ENCODE measurements at places on chromosomes 2 and 18. TPM values are rescaled to one million over a fixed set of nuclear protein-coding genes. Genes with fewer than 3 reads are reported as not detected.

Gene ZNF396
- 4.6 TPM for total RNA-seq

Gene NRBP1
- 57.8 TPM for total RNA-seq

DNA sequence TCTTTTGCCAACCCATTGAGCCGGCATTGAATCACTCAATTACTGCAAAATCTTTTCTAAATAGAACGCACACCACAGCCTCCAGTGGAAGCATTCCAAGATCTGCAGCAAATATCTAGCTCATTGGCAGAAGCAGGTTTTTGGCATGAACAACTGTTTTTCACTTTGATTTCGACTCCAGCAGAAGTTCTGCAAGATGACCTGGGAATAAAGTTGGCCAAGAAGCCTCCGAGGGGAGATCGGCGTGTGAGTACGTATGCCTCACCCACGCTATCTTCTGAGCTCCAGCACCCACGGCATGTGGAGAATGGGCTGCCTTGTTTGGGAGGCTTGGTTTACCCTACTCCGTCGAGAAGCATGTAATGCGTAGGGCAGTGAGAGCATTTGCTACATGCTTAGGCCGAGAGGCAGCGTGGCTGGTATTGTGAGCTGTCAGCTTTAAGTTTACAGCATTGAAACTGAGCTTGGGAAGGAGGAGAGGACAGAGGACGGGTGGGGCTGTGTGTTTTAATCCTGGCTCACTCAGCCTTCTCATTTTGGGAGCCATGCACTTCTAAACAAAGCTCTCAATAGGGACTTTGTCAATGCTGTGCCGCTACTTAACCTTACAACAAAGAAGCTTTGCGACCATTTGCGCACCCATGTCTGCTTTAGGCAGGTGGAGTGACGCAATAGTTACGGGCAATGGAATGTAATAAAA, 10.5 kb downstream of the PCARE start:
- no peaks in the 10 kb centered on the region for H3K27me3 ChIP-seq
- H3K4me3 ChIP-seq: no peak overlapping the region
- DNase-seq: no peak
- no peak overlapping the region for H3K27ac ChIP-seq

GRCh38 chr18:37491526-37491925, 74.1 kb downstream of the CELF4 start:
- peaks cover 30% of the 10 kb centered on the region for H3K27me3 ChIP-seq
- H3K4me3 ChIP-seq: no peak overlapping the region
- H3K36me3 ChIP-seq: no peaks in the 10 kb centered on the region

GRCh38 chr18:50002781-50003180, 189.4 kb upstream of the ACAA2 start:
- H3K4me3 ChIP-seq: no peak overlapping the region
- no peaks in the 10 kb centered on the region for H3K4me1 ChIP-seq
- no peaks in the 10 kb centered on the region for H3K36me3 ChIP-seq
- no peak overlapping the region for H3K27ac ChIP-seq

DNA sequence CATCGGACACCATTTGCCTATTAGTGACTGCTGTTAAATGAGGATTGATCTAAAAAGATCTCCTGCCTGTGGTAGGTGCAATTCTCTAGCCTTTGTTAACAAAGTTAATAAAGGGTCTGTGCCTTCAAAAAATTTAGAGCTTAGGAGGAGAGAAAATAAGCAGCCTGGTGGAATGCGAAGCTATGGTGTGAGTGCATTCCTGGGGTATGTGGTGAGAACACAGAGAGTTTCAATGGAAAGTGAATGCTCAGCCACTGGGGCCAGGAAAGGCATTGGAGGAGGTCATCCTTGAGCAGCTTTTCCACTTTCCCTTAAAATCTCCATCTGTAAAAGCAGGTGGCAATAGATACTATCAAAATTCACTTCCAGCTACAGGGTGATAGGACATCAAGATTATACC, 331.2 kb upstream of the LRATD1 start:
- DNase-seq: no peak
- no peak overlapping the region for H3K27ac ChIP-seq
- no peaks in the 10 kb centered on the region for H3K27me3 ChIP-seq
- H3K4me3 ChIP-seq: no peak overlapping the region
- H3K4me1 ChIP-seq: no peaks in the 10 kb centered on the region

Gene HYCC2
- total RNA-seq: 68.9 TPM

GRCh38 chr2:190277234-190278112, 42.2 kb downstream of the HIBCH start:
- no peak for DNase-seq
- no peak overlapping the region for H3K4me3 ChIP-seq
- H3K27ac ChIP-seq: no peak overlapping the region
- H3K36me3 ChIP-seq: no peaks in the 10 kb centered on the region

Gene EMX1
- total RNA-seq: not detected

DNA sequence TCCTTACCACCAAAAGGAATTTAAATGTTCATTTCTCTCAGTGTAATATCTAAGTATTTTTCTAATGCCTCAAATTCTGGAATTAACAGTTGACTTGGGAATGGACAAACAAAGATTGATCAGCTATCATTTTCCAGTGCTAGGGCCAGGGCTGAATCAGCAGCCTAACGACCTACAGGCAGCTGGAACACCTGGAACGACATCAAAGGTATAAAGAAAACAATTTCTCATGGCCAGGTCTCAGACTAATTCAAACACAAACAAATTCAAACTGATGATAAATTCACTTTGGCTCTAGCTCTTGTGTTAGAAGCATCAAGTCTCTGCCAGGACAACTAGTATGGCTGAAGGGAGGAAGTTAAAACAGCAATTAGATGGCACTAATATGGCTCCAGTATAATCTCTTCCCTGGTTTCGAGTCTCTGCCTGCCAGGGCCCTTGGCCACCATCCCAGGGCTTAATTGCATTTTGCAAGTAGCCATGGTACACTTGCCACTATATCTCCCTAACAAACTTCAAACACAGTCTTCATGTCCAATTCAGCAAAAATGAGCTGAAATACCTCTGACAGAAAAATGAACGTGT, 70.2 kb upstream of the FSHR start:
- H3K4me1 ChIP-seq: no peaks in the 10 kb centered on the region
- H3K27me3 ChIP-seq: no peaks in the 10 kb centered on the region
- no peak overlapping the region for H3K4me3 ChIP-seq
- no peaks in the 10 kb centered on the region for H3K36me3 ChIP-seq
- H3K27ac ChIP-seq: no peak overlapping the region

Gene GPR148
- total RNA-seq: not detected

- no peak overlapping the region for H3K27ac ChIP-seq
- no peaks in the 10 kb centered on the region for H3K36me3 ChIP-seq
- H3K4me1 ChIP-seq: no peaks in the 10 kb centered on the region
- no peak overlapping the region for H3K4me3 ChIP-seq
- no peaks in the 10 kb centered on the region for H3K27me3 ChIP-seq
These were observed 40.2 kb upstream of the LAMA1 start for GRCh38 chr18:7157760-7158159.

GRCh38 chr2:156196031-156196430, 136.5 kb downstream of the NR4A2 start:
- no peak for DNase-seq
- H3K27me3 ChIP-seq: no peaks in the 10 kb centered on the region
- no peaks in the 10 kb centered on the region for H3K36me3 ChIP-seq
- H3K4me1 ChIP-seq: no peaks in the 10 kb centered on the region
- H3K4me3 ChIP-seq: no peak overlapping the region

Gene SCTR
- not detected for total RNA-seq

DNA sequence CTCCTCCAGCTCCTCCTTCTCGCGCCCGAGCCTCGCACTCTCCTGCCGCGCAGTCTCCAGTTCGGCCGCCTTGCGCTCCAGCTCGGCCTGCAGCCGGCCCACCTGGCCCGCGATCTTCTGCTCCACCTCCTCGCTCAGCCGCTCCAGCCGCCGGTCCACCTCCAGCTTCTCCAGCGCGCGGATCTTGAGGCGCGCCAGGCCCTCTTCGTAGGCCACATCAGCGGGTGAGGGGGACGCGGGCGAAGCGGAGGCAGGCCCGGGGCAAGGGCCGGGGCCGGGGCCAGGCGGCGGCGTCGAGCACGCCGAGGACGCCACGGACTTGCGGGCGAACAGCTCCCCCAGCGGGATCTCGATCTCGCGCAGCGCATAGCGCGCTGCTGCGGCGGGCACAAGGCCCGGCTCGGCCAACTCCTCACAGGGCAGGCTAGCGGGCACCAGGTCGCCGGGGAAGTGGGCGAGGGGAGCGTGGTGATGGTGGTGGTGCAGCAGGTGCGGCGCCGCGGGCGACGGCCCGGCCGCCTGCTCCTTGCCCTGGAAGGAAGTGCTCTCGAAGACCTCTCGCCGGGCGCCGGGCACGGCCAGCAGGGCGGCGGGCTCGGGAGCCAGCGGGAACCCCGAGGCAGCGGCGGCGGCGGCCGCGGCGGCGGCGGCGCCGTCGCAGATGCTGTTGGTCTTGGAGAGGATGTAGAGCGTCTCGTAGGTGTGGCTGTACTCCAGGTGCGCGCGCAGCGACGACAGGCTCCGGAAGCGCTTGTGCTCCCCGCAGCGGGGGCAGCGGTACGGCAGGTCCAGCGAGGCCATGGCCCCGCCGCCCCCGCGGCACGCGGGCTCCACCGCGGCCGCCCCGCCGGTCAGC, 15.2 kb downstream of the FBXO41 start:
- no peaks in the 10 kb centered on the region for H3K4me1 ChIP-seq
- DNase-seq: peak; percentile 89
- H3K27ac ChIP-seq: no peak overlapping the region
- no peaks in the 10 kb centered on the region for H3K36me3 ChIP-seq
- no peak overlapping the region for H3K4me3 ChIP-seq
